ENCODE measurements at places on chromosomes 13 and 19.

DNA sequence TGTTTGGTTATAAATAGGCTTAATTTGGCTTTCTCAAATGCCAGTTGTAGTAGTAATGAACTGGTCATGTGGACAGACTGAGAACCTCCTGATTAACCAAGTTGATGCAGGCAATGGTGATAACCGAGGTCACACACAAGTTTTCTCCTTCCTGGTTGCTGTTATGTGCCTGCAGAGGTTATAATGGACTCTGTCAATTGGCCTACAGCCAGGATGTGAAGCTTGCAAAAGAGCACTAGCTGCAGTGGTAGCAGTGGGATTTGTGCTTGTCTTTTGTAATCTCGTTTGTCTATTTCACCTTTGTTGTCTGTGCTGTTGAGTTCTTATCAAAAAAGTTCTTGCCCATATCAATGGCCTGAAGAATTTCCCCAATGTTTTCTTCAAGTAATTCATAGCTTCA is 20.6 kb downstream of the OR10H3 start:
- DNase-seq, result no peak

- DNase-seq, result no peak
Measured at GRCh38 chr19:31626941-31627340, 277.7 kb upstream of the TSHZ3 start.

GRCh38 chr19:51375504-51376221 is 3.2 kb upstream of the NKG7 start:
- no peak for DNase-seq

DNA sequence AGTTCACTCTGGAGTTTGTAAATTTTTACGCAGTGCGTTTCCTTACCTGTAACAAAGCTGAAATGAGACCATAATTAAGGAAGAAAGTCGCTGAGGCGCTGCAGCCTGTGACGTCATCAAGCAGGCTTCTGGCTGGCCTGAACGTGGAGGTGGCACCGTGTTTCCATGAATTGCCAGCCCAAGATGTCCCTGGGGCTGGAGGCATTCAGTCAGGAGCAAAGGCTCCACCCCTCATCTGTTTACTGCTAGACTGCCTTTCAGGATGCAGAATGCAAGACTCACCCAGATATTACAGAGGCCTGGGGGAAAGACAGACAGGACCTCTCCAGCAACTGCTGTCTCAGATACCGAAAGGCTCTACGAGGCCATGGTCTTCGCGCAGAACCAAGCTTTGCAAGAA is 424.6 kb downstream of the TSHZ3 start:
- DNase-seq, result no peak

DNA sequence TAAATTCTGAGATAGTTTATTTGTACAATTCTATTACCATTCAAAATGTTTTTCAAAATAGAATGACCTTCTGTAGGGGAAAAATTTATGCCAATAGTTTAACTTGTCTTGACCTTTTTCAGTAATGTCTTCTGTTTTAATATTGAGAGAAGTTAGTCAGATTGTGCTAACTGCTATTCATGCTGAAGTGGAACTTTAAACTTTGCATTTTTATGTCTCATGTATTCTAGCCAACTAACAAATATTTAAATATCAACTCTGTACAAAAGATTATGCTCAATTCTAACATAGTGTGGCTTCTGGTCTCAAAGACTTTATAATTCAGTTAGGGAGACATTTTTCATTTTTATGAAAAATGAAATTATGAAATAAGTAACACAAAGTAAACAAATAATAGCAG is 94.2 kb downstream of the WDFY2 start:
- DNase-seq, result no peak

DNA sequence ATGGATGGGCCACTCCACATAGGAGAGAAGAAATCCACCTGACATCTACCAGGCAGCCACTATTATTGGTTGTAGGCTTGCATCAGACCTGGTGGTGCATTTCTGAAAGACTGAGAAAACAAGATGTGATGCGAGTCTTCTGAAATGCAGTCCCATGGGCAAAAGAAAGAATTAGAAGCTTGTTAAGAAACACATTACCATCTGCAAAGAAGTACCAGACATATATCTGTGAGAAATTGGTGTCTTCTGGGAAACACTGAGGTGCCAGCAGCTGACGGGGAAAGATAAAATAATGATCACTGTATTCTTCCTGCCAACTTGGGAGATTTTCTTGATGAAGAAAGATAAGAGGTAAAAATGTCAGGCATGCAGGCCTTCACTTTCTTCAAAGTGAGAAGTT is 14.4 kb downstream of the AMER2 start:
- no peak for DNase-seq

DNA sequence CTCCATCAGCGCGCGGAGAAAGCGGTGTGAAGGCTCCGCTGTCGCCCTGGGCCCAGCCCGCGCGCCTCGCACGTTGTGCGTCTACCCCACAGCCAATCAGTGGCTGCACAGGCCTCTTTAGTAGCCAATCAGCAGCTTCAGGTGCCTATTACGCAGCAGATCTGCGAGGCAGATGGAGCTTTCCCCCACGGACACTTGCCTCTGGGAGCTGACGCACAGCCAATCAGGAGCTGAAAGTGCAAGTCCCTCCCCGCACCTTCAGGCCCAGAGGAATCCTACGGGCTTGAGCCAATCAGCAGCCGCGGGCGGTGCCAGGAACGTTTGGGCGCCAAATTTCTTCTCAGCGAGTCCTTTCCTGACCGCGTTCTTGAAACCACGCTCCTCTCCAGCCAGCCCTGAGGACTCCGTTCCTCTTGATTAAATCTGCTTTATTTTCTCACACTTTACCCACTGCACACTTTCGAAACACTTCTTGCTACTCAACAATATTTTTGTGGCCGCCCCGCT is 39.9 kb downstream of the SIGLEC7 start:
- DNase-seq, result no peak

- no peak for DNase-seq
Measured at GRCh38 chr19:6694147-6694815, 24.3 kb upstream of the TNFSF14 start.

- DNase-seq, result no peak
Measured at GRCh38 chr19:44113784-44114390, 688 bp downstream of the ZNF225 start.

DNA sequence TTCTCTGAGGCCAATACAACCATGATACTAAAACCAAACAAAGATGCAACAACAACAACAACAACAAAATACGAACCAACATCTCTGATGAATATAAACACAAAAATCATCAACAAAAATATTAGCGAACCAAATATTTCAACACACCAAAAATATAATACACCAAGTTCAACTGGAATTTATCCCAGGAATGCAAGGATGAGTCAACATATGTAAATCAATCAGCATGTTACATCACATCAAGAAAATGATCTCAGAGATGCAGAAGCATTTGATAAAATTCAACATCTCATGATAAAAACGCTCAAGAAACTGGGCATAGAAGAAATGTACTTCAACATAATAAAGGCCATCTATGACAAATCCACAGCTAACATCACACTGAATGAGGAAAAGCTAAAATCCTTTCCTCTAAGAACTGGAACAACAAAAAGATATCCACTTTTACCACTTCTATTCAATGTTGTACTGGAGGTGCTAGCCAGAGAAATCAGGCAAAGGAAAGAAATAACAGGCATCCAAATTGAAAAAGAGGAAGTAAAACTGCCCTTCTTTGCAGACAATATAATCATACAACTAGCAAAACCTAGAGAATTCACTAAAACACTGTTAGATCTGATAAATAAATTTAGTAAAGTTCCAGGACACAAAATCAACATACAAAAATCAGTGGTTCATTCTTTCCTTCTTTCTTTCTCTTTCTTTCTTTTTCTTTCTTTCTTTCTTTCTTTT is 2448.7 kb upstream of the PCDH20 start:
- DNase-seq, result no peak

DNA sequence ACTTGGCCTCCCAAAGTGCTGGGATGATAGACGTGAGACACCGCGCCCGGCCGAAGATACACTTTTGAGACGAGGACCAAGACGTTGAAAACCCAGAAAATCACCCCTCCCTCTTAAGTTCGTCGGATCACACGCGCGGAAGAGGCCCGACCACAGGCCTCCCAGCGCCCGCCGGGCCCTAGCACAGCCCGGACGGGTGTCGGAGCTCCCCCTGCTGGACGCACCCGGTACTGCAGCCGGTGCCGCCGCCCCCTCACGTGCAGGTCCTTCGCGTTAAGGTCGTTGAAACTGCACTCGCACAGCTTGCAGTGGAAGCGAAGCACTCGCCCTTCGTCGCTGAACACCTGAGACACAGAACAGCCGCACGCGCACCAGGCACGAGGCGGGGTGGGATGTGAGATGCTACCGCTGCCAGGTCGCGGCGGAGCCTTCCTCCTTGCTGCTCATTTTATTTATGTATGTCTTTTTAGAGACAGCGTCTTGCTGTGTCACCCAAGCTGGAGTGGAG is 35.7 kb upstream of the MATK start:
- DNase-seq, result peak; percentile 22

- no peak for DNase-seq
Measured at GRCh38 chr19:53101518-53101917, 1.7 kb downstream of the ZNF160 start.

- DNase-seq, result no peak
Measured at GRCh38 chr19:9566729-9567128, 17.6 kb downstream of the ZNF121 start.

DNA sequence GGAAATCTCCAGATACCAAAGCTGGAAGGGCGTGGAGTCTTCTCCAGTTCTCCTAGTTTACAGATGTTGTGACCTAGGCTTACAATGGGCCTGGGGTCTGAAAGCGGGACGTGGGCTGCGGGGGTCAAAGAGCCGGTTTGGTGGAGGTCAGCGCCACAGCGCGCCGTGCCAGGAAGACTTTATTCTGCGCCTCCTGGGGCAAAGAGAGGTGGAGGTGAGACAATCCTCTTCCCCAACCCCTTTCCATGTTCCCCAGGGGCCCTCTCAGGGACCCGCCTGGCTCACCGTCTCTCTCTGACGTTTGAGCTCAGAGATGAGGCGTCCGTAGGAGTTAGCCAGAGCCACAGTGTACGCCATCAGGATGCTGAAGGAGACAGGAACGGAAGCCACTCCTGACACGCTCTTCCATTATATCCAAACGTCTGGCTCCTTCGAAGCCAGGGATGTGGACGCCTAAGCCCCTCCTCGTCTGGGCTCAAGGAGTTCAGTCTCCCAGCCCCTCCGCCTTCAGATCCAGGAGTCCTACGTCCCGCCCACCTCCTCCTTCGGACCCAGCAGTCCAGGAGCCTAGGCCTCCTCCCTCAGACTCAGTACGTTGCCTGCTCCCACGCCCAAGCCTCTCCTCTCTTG is 776 bp upstream of the LENG1 start:
- no peak for DNase-seq

- no peak for DNase-seq
Measured at GRCh38 chr19:18620902-18621301, 8.2 kb downstream of the TMEM59L start.

DNA sequence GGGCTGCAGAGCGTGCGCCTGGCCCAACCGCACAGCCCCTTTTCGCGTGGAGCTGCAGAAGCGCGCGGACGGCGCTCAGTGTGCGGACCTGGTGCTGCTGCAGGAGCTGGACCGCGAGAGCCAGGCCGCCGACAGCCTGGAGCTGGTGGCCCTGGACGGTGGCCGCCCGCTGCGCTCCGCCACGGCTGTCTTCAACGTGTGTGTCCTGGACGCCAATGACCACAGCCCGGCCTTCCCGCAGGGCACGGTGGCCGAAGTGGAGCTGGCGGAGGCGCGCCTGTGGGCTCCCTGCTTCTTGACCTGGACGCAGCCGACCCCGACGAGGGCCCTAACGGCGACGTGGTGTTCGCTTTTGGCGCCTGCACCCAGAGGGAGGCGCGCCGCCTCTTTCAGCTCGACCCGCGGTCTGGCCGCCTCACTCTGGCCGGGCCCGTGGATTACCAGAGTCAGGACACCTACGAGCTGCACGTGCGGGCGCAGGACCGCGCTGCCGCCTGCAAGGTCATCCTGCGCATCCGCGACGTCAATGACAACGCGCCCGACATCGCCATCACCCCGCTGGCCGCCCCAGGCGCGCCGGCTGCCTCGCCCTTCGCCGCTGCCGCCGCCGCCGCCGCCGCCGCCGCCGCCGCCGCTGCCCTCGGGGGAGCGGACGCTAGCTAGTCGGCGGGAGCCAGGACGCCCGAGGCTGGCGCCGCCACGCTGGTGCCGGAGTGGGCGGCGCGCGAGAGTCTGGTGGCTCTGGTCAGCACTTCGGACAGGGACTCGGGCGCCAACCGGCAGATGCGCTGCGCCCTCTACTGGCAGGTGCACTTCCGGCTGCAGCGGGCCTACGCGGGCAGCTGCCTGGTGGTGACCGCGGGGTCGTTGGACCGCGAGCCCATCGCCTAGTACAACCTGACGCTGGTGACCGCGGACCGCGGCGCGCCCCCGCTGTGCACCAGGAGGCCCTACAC is 172.2 kb downstream of the OLFM4 start:
- DNase-seq, result no peak

DNA sequence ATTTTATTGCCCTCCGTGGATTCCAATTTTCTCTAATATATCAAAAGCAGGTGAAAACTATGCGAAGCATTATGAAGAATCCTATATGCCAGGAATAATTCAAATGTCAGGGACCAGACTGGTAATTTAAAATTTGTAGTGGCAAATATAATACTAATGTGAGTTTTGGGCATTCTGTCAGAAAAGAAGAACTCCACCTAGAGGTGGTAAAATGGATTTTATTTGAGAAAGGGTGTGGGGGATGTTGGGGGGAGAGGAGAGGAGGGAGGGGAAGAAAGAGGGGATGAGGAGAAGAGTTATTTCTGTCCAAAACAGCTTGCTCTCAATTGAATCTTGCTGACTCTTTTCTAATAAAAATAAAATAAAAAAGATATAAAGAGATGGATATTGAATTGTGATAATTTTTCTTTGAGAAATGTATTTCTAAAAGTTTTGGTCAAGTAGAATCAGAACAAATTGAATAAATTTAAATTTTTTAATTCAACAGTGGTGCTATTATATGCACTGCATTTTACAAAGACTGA is 929.3 kb upstream of the SLITRK5 start:
- no peak for DNase-seq

- no peak for DNase-seq
Measured at GRCh38 chr19:50565984-50566903, 2.0 kb downstream of the LRRC4B start.

- no peak for DNase-seq
Measured at GRCh38 chr13:53512635-53513034, 484.0 kb downstream of the OLFM4 start.

GRCh38 chr19:35105411-35106290 is 10.0 kb upstream of the FXYD3 start:
- no peak for DNase-seq

GRCh38 chr13:114122591-114123211 is 9.7 kb downstream of the RASA3 start:
- DNase-seq, result no peak

- no peak for DNase-seq
Measured at GRCh38 chr19:49651820-49652550, 10.0 kb downstream of the SCAF1 start.

- DNase-seq, result no peak
Measured at GRCh38 chr19:53091413-53092254, 11.6 kb downstream of the ZNF160 start.
